ENCODE measurements at places on chromosomes 1 and 21.

DNA sequence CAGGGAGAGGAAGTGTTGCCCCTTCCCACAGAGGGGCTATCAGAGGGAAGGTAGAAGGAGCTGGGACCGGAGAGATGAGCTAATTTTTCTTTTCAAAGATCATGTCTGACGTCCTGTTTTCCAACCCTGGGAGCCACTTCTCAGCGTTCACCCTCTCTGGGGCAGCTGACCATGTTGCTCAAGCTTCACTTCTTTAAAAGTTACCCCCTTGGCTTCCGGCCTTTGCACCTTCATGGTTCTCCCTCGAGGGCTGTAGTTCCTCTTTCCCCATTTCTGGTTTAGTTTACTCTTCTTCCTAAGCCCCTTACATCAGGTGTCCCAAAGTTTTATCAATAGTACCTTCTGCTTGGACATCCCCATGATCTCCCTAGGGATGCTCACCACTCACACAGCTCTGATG is 23.8 kb upstream of the CSF1 start:
- no peak for DNase-seq

DNA sequence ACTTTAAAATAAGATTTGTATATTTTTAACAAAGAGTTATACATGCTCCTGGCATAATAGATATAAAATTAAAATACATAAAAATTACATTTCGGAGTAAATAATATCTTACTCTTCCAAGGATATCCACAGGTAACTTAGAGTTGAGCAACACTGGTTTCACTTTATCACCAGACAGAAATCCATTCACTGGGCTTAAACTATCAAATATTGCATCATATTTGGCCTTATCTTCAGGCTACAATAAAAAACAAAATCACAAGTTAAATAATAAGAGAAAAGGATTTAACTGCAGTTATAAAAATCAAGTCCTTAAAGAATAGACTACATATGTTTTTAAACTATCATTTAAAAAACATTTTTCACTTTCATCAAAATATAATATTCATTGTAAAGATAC is 55.5 kb downstream of the EPS15 start:
- DNase-seq = no peak

GRCh38 chr1:1284221-1285101 is 4.2 kb downstream of the SCNN1D start:
- DNase-seq = no peak

DNA sequence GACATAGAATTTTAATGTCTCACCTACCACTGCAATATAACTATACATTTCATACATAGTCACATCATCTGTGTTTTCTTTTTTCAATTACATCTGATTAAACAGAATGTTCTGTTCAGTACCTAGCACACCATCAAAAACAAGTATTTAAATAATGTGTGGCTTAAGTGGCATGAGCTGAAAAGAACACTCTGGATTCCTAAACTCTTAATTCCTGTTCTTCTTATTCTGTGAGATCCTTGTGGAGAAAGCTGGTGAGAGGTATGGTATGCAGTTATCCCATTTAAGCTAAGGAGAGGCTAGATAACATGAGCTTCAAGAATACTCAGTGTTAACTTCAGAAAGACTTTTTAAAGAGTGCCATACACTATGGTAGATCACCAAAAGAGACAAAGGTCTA is 5.5 kb downstream of the TP53BP2 start:
- DNase-seq = no peak

DNA sequence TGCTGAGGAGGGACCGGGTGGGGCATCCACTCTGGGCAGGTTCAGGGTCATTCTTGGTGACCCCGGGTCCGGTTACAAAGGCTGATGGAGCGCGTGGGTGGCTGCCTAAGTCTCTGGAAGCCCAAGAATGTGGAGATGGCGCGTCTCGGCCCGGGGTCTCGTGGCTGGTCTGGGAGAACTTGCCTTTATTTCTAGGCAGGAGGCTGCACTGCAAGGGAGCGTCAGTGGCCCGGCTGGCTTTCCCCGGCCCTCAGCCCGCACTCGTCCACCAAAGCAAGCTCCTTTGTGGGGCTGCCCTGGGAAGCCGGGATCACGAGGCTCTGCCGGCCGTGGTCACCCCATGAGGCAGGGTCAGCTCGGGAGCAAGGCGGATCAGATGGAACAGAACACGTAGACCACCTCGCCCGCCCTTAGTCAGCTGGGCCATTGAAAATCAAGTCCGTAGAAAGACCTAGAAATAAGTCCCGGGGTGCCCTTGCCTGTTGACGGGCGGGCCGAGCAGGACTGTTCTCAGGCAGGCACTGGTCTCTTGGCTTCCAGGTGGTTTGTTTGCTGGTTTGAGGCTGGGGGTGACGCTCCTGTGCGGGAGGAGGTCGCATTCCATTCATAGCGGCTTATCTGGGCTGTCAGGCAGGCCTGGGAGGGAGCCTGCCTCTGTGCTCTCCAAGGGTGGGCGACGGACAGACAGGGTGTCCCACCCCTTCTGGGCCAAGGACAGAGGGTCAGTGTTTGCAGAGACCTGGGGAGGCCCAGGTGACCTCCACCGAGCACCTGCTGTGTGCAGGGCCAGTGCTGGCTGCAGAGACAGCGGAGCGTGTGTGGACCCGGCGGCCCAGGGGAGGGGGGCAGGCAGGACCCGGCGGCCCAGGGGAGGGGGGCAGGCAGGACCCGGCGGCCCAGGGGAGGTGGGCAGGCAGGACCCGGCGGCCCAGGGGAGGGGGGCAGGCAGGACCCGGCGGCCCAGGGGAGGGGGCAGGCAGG is 25.8 kb downstream of the COL18A1 start:
- DNase-seq = no peak

DNA sequence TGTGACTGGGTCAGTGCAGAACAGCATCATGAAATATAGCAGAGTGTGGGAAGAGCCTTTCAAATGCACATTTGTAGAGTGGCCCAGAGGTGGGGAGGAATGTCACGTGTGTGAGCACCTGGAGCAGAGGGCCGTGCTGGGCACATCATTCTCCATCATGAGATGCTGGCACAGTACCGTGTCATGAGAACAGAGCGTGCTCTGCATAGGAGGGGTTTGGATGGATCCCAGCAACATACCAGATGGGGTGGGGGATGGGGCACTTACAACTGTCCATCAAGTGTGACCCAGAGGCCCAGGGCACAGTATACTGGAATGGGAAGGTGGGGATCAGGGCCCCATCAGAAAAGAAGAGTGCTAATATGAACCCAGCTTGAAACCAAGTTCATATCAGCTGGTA is 182.0 kb downstream of the LMX1A start:
- DNase-seq = no peak

DNA sequence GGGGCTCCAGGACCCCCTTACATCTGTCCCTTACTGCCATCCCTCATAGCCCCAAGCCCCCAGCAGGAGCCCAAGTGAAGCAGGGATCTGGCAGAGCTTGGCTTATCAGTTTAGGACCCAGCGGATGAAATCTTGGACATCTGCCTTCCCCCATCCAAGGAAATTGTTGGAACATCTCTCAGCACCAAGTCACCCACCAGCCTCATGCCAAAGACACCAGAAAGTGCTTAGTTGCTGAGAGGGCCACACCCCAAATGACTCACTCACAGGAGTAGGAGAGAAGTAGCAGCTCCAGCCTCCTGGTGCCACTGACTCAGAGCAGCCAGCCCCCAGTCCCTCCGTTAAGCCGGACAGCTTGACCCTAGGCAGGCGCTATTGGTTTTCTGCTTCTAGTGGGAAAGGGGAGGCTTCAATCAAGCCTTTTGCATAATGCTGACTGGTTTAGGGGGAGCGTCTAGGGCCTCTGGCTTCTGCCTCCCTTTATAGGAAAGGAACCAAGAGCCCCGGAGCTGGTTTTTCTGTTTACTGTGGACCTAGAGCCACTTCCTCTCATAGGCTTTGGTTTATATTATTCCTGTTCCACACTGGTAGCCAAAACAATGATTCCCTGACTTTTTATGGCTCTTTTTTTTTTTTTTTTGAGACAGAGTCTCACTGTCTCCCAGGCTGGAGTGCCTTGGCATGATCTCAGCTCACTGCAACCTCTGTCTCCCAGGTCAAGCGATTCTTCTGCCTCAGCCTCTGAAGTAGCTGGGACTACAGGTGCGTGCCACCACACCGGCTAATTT is 114.2 kb upstream of the IPO9 start:
- DNase-seq = no peak

DNA sequence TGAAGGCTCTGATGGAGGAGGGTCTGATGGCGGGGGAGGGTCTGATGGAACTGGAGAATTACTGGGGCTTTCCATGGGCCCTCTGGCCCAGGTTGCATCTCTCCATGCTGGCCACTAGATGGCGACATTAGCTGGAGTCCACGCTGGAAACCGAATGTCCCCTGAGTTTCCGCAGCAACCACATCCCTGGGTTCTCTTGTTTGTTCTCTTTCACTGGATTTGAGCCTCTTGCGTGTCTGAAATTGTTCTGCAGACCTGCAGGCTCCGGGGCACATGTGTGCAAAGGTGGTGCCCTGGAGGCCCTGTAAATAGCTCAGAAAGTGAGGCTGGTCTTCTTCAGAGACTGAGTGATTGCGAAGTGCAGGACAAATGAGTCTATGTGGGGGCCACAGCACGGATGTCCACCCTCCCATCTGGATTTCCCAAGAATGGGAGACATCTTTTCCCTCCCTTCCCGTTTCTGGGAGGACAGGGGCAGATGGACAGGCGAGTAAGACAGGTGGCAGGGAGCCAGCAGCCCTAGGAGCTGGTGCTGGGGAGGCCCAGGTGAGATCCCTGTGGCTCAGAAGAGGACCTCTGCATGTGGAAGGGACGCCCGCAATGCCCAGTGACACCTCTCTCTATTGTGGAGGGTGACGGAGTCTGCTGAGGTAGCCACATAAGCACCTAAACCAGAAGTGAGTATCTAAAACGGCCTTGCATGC is 73.2 kb upstream of the ABCG1 start:
- peak; percentile 39 for DNase-seq

All from stimulated activated CD8-positive, alpha-beta memory T cell treated with anti-CD3 and anti-CD28 coated beads, Interleukin-15, amount 100 ng/mL, for 1 hour (primary cell).